ENCODE measurements at places on chromosomes 5 and 9.

DNA sequence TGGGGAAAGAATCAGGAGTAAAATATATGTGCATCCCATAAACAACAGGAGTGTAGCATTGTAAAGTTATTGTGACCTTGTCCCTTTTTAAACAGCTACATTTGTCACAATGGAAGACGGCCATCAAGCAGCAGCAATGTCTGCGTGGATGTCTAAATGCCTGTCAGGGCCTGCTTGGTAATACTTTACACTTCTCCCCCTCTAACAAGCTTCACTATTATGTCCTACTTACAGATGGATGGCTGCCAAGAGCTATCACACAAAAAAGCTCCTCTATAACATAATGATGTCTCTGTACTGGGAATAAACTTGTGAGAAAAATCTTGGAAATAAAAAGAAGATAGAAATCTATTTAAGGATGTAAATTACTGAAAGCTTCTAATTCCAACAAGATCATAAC is 213.0 kb downstream of the FBXL17 start:
- no peak for DNase-seq

DNA sequence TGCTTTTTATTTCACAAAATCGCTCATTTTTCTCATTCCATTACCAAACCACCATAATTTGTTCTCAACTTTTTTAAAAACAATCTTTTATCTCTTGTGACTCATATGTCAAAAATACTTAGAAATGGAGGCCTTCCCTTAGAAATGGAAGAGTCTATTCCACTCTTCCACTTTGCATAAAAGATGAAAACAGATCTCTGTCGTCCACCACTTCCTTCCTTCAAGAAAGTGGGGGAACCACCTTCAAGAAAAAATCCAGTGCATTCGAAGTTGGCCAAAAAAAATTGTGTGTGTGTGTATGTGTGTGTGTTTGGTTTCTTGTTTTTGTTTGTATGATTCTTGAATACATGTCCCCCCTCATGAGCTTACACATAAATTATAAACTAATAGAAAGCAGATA is 628.8 kb upstream of the DMAC1 start:
- DNase-seq: no peak

- DNase-seq: no peak
Observed at GRCh38 chr5:40871177-40871576, 30.0 kb downstream of the CARD6 start.

GRCh38 chr9:125844611-125845010 is 97.4 kb downstream of the PBX3 start:
- no peak for DNase-seq

DNA sequence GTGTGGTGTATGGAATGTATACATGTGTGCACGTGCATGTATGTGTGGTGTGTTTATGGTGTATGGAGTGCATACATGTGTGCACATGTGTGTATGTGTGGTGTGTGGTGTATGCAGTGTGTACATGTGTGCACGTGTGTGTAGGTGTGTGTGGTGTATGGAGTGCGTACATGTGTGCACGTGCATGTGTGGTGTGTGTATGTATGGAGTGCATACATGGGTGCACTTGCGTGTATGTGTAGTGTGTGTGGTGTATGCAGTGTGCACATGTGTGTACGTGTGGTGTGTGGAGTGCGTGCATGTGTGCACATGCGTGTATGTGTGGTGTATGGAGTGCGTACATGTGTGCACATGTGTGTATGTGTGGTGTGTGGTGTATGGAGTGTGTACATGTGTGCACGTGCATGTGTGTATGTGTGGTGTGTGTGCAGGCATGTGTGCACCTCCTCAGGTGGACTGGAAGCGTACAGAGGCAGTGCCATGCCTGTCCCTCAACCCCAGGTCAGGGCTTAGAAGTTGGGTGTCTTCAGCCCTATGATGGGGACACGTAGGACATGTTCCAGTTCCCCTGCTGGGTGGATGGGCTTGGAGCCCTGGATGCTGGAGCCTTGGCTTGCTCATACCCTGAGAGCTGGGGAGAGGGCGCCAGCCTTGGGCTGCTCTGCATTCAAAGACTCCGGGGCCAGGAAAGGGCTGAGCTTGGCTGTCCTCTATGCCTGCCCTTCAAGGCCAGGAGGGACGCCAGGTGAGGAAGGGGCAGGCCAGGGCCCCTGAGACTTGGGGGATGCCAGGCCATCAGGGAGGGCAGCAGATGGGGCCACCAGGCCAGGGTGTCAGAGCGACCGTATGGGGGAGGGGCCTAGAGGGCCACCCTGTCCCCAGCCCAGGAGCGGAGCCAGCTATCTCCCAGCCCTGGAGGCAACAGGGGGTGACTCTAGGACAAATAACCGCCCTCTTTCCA is 12.2 kb downstream of the MYMK start:
- no peak for DNase-seq

GRCh38 chr5:151598984-151599383 is 7.9 kb upstream of the FAT2 start:
- DNase-seq: no peak

DNA sequence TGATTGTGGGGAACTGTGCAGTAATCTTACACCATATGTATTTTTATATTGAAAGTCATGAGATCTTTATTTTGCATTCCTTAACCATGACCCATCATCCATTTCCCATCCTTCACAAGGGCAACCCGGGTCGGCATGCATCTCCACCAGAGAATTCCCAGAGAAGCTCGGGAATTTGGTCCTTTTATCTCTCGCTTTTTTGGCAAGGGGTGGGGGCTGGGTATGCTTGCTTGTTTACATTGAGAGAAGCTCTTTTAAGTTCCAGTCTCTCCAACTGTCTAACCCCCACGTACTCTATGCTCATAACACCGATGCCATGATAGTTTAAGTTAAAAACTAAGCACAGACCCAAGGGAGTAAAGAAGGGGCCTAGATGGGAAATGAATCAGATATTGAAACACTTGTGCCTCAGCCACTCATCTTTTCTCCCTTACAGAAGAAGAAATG is 109.9 kb upstream of the NFIB start:
- DNase-seq: no peak
